ENCODE measurements at places on chromosomes 16 and 17. TPM values are rescaled to one million over a fixed set of nuclear protein-coding genes. Genes with fewer than 3 reads are reported as not detected.

Gene NAGS
- 1.9 TPM for total RNA-seq

Gene ACSM5
- total RNA-seq, result not detected

Gene GSG1L
- total RNA-seq, result not detected

Gene GDPD3
- 1.0 TPM for total RNA-seq

Gene MYO18A
- total RNA-seq, result 91.9 TPM

Gene KRT39
- total RNA-seq, result not detected

Gene MEIOC
- not detected for total RNA-seq

Gene SYT17
- total RNA-seq, result 10.6 TPM

Gene SHISA9
- total RNA-seq, result 0.03 TPM

Gene UMOD
- not detected for total RNA-seq

Gene SLC16A13
- 0.23 TPM for total RNA-seq

Gene OTOA
- total RNA-seq, result 0.08 TPM

Gene MYO15B
- total RNA-seq, result 0.02 TPM

Gene BCO1
- total RNA-seq, result not detected

GRCh38 chr17:72004011-72004427 is 116.8 kb upstream of the SOX9 start:
- no peak for DNase-seq

DNA sequence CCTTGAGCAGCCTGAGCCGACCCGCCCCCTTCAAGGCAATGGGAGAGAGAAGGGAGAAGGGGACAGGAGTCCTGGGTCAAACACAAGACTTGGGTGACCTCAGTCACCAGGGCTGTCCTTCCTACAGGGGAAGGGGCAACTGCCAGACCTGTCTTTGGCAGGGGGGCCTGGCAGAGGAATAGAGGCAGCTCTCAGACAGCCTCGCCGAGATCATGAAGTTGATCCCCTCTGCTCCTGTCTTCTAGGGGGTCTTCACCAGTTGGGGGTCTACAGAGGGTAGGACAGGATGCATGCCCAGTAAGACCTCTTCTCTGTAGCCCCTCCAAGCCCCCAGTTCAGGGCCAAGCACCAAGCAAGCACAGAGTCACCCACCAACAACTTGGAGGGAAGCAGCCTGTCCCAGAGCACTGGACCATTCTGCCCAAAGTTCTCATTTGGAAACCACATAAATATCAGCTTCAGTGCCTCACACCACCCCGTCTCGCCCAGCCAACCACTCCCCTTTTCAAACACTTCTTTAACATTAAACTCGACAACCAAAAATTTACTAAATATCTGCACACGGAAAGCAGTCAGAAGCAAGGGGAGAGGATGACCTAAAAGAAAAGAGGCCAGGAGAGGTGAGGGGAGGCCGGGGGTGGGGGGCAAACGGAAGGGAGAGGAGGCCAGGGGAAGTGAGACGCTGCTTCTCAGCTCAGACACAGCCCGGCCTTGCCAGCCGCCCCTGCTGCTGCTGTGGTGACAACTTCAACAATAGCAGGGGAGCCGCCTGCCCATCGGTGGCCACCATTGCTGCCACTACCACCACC is 7.7 kb downstream of the DOK4 start:
- no peak for DNase-seq

GRCh38 chr17:64158406-64158805 is 28.5 kb upstream of the ERN1 start:
- DNase-seq, result no peak

DNA sequence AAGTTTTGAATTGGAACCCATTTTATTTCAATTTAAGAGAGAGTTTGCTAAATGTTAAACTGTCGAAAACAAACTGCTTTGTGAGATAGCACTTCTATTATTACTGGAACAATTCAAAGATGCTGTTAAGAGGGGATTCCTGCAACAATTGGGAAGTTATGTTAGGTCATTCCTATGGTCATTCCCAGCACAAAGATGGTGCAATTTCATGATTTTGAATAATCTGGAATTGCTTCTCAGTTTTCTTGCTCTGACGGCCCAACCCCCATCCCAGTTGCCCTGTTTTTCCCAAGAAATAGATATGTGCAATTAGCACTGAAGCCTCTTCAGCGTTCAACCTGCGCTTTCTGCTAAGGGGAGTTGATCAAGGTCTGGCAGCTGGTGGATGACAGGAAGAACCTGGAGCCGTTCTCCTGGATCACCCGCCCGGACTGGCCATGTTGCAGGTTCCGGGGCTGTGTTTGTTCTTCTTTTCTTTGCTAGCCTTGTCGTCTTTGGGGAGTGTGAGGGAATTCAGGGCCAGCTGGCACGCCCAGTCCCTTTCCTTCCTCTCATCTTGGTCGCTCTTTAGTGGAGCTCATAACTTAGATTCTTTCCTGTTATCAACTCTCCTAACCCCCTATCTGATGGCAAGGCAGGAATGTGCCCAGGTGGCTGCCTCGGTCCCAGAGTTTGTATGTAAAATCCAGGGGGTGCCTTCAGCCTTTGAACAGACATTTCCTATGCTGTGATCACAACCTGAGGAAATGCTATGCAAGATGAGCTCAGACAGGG is 29.0 kb upstream of the IRF8 start:
- no peak for DNase-seq

GRCh38 chr16:84084570-84085270 is 32.0 kb downstream of the MBTPS1 start:
- peak; percentile 49 for DNase-seq

- no peak for DNase-seq
These were observed 7.5 kb downstream of the TMEM235 start for GRCh38 chr17:78238823-78239488.

- peak; percentile 94 for DNase-seq
These were observed at the start of gene FLCN for GRCh38 chr17:17237026-17237799. Gene FLCN (minus strand): TSS chr17:17237168. CDS start chr17:17228137, 9,031 bp downstream.

DNA sequence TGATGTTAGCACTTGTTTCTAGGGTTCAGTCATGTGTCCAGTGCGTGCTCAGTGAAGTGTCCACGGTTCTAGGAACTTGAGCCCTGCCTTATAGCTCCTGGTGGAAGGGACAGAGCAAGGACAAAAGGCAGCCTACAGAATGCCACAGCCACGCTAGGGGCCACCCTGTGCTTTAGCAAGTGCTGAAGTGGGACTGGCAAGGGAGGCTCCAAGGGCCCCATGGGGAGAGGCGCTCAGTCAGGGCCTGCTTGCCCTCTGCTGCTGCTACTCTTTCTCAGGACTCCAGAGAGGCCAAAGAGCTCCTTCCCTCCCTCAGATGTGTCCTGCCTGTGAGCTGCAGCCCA is 6.8 kb downstream of the NT5C start:
- no peak for DNase-seq

GRCh38 chr16:26651464-26651863 is 415.3 kb upstream of the C16orf82 start:
- DNase-seq, result no peak

DNA sequence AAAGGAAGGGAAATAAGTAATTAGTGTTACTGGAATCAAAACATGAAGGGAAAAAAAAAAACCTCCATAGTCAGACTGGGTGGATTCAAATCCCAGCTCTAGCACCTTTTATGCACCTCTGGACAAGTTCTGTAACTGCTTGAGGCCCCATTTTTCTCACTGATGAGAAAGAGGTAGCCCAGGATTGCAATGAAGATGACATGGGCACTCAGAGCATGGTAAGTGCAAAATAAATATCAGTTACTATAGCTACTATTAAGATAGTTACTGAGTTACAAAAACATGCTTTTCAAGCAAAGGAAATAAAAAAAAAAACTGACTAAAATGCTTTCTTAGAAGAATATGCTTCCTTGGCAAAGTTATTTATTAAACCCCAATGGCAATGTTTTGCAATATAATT is 58.8 kb downstream of the CEP95 start:
- no peak for DNase-seq

- peak; percentile 35 for DNase-seq
These were observed 10.4 kb downstream of the RPUSD1 start for GRCh38 chr16:777826-778225.

- DNase-seq, result no peak
These were observed 79.6 kb upstream of the ATP2A3 start for GRCh38 chr17:4043862-4044261.

DNA sequence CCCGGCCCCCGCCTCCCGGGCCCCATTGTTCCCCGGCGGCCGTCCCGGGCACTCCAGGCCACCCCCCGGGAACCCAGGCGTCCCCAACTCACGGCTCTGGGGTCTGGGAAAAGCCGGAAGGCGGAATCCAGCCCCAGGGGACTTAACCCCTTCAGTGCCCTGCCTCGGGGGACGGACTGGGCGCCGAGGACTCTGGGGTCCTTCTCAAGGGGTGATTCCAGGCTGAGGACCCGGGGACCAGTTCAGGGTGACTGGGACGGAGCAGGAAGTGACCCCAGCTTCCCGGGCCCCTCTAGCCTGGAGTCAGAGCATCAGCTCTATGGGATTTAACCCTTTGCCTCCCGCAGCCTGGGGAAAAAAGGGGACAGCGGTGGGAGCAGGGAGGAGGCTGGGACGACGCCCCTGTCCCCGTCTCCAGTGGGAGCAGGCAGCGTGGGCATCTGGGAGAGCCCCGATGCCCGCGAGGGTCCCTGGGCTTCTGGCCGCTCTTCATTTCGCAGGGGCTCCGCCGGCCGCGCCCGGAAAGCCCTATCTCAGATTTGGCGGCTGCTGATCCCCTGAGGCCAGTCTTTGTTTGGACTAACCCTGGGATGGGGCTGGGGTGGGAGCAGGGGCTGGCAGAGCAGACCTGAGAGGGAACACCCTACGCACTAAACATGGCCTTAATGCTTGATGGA is at the start of gene ZNF629:
Gene ZNF629 (minus strand): TSS at position 270 of the 677 bp plus-strand sequence. CDS start 2,723 bp downstream, outside the sequence.
- DNase-seq, result peak; percentile 87

GRCh38 chr16:23734176-23734893 is 20.5 kb upstream of the CHP2 start:
- no peak for DNase-seq

DNA sequence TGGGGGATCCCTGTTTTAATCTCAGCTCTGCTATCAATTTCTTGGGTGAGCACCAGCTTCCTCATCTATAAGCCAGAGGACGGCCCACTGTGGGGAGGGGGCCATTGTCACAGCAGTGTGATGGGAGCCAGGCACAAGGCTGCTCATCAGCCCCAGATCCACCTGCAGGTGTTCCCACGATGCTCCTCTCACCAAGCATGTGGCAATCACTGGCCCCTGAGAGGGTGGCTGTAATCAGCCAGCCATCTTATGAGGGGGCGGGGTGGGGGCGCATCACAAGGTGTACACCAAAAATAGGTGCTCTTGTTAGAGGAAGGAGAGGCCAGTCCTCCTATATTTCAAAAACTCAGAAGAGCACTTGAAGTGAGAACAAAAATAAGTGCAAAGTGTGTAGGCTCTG is 31.2 kb downstream of the HNF1B start:
- no peak for DNase-seq

GRCh38 chr16:23640615-23640930 is 537 bp downstream of the PALB2 start:
- no peak for DNase-seq

- DNase-seq, result peak; percentile 69
These were observed 40.1 kb downstream of the NOS2 start for GRCh38 chr17:27760069-27760885.

GRCh38 chr17:17552351-17553216 is 38.9 kb downstream of the PEMT start:
- no peak for DNase-seq

- DNase-seq, result no peak
These were observed 14.7 kb upstream of the CTCF start for GRCh38 chr16:67547423-67548264.

DNA sequence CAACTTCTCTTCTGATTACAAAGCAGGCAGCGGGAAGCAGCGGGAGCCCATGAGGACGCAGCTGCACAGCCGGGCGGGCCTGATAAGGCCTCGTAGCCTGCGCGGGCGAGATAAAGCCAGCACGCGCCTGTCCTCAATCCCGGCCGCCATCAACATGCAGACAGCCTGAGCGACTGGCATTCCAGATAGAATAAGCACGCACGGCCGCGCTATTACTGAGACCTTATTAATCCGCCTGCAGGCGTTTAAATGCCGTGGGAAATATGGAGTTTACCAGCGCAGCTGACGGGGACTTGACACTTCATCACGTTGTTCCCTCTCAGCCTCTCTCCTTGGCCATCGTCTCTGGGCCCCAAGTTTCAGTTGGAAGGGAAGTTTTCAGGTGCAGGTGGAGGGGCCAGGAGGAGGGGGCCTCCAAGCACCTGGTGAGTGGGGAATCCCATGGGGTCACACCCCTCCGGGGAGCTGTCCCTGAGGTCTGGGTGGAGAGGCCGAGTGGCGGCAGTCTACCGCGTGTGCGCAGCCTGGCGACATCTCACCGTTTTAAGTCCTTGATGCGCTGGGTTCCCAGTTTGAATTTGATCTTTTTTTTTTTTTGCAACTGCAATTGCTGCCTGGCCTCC is 27.3 kb upstream of the CBFA2T3 start:
- DNase-seq, result peak; percentile 45

- DNase-seq, result peak; percentile 67
These were observed 49.1 kb downstream of the TBC1D16 start for GRCh38 chr17:79986411-79987186.

- no peak for DNase-seq
These were observed 16.5 kb downstream of the YPEL2 start for GRCh38 chr17:59347975-59348391.

- no peak for DNase-seq
These were observed 2.6 kb upstream of the MBTPS1 start for GRCh38 chr16:84119368-84119767.

DNA sequence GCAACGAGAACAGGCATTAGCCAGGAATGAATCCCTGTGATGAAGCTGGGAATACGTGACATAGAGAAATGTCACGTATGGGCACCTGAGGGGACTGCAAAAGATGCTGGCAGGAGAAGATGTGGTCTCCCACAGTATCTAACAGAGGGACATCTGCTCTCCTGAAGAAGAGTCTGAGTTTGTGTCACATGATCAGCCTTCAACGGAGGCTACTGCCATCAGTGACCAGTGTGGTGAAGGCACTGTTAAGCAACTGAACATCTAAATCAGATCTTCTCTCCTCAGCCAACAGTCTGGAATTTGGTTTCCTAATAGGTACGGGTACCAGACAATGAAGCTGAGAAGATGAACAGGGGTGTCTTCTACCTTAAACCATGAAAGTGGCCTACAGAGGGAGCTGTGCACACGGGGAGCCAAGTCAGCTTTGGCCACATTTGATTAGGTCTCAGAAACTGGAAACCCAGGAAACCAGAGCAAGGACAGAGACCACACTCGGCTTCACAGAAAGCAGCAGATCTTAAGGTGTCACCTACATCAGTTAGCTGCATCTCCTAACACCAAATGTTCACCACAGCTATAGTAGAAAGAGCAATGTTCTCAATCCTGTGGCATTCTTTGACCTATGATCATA is 41.8 kb downstream of the BRD7 start:
- peak; percentile 34 for DNase-seq
